Effector memory CD8-positive, alpha-beta T cell (primary cell): ENCODE measurements at places on chromosomes 1 and 21.

GRCh38 chr21:22363504-22363903 is 1365.3 kb downstream of the NCAM2 start:
- no peaks in the 10 kb centered on the region for H3K27me3 ChIP-seq
- no peak for DNase-seq
- H3K27ac ChIP-seq = no peak overlapping the region
- H3K36me3 ChIP-seq = no peaks in the 10 kb centered on the region

GRCh38 chr1:81008293-81008692 is 792.4 kb upstream of the ADGRL2 start:
- H3K36me3 ChIP-seq = no peaks in the 10 kb centered on the region
- no peaks in the 10 kb centered on the region for H3K4me1 ChIP-seq
- no peak overlapping the region for H3K27ac ChIP-seq
- no peak overlapping the region for H3K4me3 ChIP-seq
- no peaks in the 10 kb centered on the region for H3K27me3 ChIP-seq

- no peaks in the 10 kb centered on the region for H3K27me3 ChIP-seq
- no peak overlapping the region for H3K4me3 ChIP-seq
- no peak overlapping the region for H3K27ac ChIP-seq
- no peaks in the 10 kb centered on the region for H3K4me1 ChIP-seq
Observed at GRCh38 chr1:52288286-52288685, 77.7 kb downstream of the CC2D1B start.

DNA sequence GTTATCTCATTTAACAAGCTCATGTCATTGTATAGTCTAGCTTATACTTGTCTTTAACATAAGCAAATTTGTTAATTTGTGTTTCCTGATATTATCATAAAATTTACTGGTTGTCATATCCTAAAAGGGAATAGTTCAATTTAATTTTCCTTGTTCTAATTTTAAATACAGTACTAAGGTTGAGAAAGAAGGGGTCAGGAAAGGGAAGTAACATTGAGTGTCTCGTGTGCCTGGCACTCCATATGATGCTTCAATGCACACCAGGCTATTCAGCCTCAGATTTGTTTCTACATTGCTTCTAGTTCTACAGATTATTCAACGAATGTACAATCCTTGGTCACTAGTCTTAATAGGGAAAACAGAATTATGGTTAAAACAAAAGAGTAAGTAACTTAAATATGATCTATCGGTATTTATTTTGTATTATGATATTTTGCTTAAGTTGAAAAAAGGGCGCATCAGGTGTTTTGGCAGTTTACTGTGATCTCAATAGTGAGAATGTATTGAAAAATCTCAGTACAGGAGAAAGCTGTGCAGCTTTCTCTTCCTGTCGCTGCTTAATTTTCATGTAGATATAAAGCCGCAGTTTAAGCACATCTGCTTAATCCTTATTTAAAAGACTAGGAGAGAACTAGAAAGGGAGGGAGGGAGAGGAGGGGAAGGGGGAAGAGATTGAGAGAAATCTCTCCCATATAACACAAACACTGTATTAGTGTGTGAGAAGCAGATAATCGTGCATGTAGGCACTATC is 13.0 kb downstream of the PTPRC start:
- no peak for DNase-seq
- peak overlapping the region; percentile 71 for H3K4me3 ChIP-seq
- H3K27me3 ChIP-seq = no peaks in the 10 kb centered on the region
- peak overlapping the region; percentile 85 for H3K27ac ChIP-seq
- H3K4me1 ChIP-seq = peaks cover 69% of the 10 kb centered on the region

- DNase-seq = no peak
- no peaks in the 10 kb centered on the region for H3K36me3 ChIP-seq
- peaks cover 2% of the 10 kb centered on the region for H3K4me1 ChIP-seq
- no peak overlapping the region for H3K27ac ChIP-seq
Observed at GRCh38 chr1:8020032-8020431, 6.1 kb downstream of the ERRFI1 start.

GRCh38 chr1:97926017-97926708 is 5.3 kb upstream of the DPYD start:
- H3K27ac ChIP-seq = no peak overlapping the region
- H3K27me3 ChIP-seq = no peaks in the 10 kb centered on the region
- no peak overlapping the region for H3K4me3 ChIP-seq
- peaks cover 2% of the 10 kb centered on the region for H3K36me3 ChIP-seq
- DNase-seq = no peak
- H3K4me1 ChIP-seq = peaks cover 8% of the 10 kb centered on the region

DNA sequence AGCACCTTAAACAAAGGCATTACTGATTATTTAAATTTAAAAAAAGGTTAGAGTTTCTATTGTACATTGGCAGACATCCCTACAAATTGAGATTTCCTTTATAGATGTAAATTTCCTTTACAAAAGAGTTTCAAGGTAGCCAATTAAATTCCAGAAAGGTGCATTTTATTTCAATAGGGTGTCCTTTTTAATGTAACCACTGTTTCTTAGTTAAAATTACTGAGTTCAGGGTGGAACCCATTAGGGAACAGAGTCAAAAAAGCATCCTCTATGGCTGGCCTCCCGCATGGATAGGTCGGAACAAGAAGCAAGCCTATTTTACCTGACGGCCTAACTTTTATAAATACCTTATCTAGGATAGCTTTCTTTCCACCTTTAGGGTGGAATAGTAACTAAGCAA is 24.4 kb downstream of the TCP10L start:
- peaks cover 10% of the 10 kb centered on the region for H3K4me1 ChIP-seq
- H3K36me3 ChIP-seq = peaks cover 8% of the 10 kb centered on the region

DNA sequence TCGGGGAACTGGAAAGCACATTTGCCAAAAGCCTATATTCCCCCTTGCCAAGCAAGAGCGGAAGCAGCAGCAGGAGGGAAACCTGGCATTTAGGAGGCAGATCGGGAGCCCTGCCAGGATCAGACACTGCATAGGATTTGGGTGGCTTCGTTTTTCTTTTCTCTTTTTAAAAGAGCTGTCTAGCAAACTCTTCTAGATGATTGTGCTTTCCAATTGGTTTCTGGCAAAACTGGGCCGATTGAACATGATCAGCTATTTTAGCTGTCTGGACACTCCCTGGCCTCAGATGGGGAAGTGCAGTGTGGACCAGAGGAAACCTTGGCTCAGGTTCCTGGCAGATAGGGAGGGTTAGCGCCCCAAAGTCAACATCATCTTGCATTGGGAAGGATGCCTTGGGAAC is 414.0 kb upstream of the KAZN start:
- no peak overlapping the region for H3K4me3 ChIP-seq
- H3K27ac ChIP-seq = no peak overlapping the region
- DNase-seq = no peak
- H3K27me3 ChIP-seq = peaks cover 53% of the 10 kb centered on the region
- no peaks in the 10 kb centered on the region for H3K36me3 ChIP-seq
- H3K4me1 ChIP-seq = no peaks in the 10 kb centered on the region

DNA sequence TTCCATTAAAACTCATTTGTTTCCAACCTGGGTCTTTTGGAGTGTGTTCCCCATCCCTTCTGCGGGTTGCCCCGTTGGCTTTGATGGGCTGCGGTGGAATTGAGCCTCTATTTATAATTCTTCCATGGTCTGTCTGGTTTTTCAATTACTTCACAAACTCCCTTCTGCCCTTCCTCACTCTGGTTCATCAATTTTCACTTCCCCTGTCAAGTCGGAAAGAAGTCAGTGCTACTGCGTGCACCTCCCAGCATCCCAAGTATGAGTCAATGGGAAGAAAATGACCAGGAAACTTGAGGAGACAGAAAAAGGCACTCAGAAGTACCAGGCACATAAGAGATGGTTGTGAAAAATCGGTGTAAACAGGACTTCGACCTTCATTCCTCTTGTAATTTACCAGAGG is 126.2 kb downstream of the KAZN start:
- H3K4me1 ChIP-seq = no peaks in the 10 kb centered on the region
- no peak overlapping the region for H3K27ac ChIP-seq
- no peak overlapping the region for H3K4me3 ChIP-seq
- DNase-seq = no peak
- no peaks in the 10 kb centered on the region for H3K36me3 ChIP-seq

GRCh38 chr1:1348420-1349255 is 580 bp downstream of the DVL1 start:
- H3K27ac ChIP-seq = no peak overlapping the region
- H3K36me3 ChIP-seq = peaks cover 5% of the 10 kb centered on the region
- peaks cover 9% of the 10 kb centered on the region for H3K27me3 ChIP-seq
- H3K4me1 ChIP-seq = peaks cover 14% of the 10 kb centered on the region
- no peak for DNase-seq

DNA sequence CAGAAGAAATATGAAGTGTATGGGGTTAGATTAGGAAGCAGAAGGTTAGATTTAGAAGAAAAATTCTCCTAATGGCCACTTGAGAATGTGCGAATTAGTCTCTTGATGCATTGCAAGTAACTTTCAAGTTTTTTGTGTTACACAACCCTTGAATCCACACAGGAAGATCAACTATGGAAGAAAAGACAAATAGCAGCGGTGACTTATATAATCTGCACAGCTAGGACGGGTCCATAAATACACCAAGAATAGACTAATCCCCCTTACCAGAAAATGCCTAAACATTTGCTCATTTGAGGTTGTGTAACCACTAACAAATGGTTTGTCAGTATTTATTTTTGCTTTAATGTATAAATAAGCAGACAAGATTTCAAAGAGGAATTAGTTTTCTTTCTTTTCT is 182.6 kb downstream of the TGFB2 start:
- H3K36me3 ChIP-seq = no peaks in the 10 kb centered on the region
- H3K4me1 ChIP-seq = no peaks in the 10 kb centered on the region
- no peaks in the 10 kb centered on the region for H3K27me3 ChIP-seq
- H3K4me3 ChIP-seq = no peak overlapping the region
